ENCODE measurements at places on chromosomes 12 and 14. TPM values are rescaled to one million over a fixed set of nuclear protein-coding genes. Genes with fewer than 3 reads are reported as not detected.

Gene GCN1
- total RNA-seq: 61.2 TPM

Gene AMN
- total RNA-seq: 0.32 TPM

Gene CAPZA3
- not detected for total RNA-seq

Gene IL26
- not detected for total RNA-seq

Gene PHLDA1
- total RNA-seq: 33.0 TPM

Gene TEP1
- 8.8 TPM for total RNA-seq

Gene HEBP1
- 51.0 TPM for total RNA-seq

Gene TSPAN19
- not detected for total RNA-seq

Gene RPS6KA5
- 6.6 TPM for total RNA-seq

Gene FAM90A1
- 0.11 TPM for total RNA-seq

Gene DCN
- not detected for total RNA-seq

Gene EFCAB11
- 10.3 TPM for total RNA-seq

Gene TTC8
- total RNA-seq: 38.6 TPM

Gene TCL1B
- total RNA-seq: not detected

Gene STXBP6
- 2.9 TPM for total RNA-seq

Gene OTX2
- not detected for total RNA-seq

Gene SERPINA1
- 2.8 TPM for total RNA-seq

Gene HOXC10
- 2.8 TPM for total RNA-seq

Gene CHFR
- total RNA-seq: 25.7 TPM

Gene ASCL1
- not detected for total RNA-seq

Gene KRT6C
- not detected for total RNA-seq

Gene COCH
- 25.7 TPM for total RNA-seq

Gene MDM2
- 100 TPM for total RNA-seq

Gene ATXN2
- total RNA-seq: 55.3 TPM

Gene WNT1
- 0.21 TPM for total RNA-seq

Gene EEF1AKMT3
- 5.5 TPM for total RNA-seq
